ENCODE measurements at places on chromosomes 7 and 10.

DNA sequence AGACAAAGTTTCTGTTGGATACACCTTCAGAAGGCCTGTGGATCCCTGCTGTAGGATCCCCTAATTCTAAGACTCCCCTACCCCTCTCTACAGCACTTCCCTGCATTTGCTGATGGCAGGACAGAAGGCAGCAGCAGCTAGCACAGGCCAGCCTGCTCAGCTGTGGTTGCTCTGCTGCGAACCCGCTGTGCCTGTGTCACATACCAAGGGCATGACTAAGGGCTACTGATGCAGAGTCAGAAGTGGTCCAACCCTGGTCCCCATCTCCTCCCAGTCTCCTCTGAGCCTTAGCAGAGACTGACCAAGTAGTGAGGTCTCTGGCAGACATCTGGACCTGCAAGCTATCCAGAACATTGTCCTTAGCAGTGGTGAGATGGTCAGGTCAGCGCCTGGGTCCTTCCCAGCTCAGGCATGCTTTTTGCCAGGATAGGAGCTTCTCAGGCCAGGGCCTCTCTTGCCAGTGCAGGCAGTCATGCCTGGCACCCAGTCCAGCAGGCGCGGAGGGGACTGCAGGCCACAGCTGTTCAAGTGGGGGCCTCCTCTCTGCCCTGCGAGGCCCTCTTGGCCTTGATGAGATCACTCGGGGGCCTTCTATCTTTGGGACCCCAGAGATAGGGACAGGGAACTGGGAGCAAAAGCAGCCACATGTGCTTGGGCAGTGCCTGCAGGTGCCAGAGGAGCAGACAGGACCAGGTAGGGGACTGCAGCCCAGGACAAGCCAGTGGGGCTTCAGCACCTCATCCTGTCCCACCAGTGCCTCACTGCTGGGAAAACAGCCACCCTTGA, 146.4 kb downstream of the ZNF248 start:
- no peak for DNase-seq

DNA sequence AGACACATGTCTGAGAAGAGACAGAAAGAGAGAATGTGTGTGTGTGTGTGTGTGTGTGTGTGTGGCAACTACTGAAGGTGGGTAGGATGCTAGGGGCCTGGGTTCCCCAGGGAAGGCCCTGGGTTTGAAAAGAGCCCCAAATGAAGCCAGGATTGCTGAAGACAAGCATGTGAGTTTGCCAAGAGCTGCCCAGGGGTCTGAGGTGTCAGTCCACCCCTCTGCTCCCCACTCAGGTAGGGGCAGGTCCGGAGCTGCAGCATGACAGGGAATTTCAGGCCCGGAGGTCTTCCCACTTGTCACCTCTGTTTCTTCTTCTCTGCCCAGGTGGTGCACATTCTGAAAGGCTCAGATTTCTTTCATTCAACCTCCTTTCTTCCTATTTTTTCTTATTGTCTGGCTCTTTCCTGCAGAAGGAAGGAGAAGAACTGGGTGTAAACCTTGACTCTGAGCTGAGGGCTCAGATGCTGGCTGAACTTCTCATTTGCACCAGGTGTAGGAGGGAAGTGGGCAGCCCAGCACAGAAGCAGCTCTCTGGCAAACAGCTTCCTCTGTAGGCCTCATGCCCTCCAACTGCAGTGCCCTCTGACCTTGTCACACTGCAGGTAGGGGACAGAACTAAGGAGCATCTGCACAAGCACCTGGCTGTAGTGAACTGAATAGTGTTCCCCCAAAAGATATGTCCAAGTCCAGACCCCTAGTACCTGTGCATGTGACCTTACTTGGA, 79.6 kb upstream of the LRRC4 start:
- DNase-seq: no peak

DNA sequence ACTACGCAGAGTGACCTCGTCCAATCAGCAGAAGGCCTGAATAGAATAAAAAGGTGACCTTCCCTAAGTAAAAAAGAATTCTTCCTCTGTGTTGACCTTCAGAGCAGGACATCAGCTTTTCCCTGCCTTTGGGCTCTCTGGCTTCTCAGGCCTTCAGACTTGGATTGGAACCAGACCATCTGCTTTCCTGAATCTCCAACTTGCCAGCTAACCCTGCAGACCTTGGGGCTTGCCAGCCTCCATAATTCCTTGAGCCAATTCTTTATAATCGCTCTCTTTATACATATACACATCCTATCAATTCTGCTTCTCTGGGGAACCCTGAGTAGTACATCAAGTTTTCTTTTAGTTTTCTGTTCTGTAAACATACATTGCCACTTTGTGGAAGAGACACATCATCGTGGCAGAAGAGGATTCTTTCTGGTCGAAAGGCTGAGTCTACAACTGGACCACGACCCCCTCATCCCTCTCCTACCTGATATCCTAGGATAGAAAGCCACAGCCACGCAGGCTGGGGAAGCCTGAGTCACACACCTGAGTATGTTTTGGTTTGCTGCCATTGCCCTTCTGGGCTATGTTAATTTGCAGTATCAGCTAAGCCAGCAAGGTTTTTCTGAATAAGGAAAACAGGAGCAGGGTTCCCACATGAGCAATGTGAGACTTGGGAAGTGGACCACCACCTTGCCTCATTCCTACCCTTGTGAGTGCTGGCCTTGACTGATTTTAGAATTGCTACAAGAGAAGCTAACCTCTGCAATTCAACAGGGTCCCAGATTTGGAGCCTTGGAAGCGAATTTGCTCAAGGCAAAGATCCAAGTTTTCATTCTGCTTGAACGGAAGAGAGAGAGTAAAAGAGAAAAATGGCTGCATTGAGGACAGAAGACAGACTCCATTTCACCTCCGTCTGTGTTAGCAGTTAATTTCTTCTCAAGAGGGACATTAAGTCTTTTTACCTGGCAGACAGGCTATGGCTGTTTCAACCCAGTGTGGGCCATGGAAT, 445.2 kb upstream of the FZD8 start:
- DNase-seq: no peak

DNA sequence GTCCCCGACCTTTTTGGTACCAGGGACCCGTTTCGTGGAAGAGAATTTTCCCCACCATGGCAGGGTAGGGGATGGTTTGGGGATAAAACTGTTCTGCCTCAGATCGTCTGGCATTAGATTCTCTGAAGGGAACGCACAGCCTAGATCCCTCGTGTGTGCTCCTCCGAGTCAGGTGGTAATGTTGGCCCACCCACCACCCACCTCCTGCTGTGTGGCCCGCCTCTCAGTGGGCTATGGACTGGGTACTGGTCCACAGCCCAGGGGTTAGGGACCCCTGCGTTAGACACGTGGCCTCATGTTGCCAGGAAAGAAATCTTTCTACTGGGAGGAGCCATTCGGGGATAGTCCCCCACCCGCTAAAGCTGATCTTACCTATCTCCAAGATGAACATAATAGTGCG, 27.0 kb downstream of the PFKFB3 start:
- no peak for DNase-seq

DNA sequence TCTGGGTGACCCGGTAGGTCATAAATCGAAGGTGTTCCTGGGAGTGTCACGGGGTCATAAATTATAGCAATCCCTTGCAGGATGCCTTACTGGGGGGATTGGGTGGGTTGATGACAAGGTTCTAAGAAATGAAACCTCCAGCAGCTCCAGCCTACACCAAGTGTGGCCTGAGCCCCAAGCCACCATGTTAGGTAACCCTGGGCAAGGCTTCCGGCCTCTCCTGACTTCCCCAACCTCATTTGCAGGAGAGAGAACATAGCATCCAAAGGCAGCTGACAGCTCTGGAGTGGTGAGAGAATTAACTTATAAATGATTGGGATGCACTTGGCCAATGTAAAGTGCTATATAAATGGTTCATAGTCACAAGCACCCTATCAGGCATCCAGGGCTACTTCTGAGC, 52.8 kb upstream of the TMEM273 start:
- no peak for DNase-seq

DNA sequence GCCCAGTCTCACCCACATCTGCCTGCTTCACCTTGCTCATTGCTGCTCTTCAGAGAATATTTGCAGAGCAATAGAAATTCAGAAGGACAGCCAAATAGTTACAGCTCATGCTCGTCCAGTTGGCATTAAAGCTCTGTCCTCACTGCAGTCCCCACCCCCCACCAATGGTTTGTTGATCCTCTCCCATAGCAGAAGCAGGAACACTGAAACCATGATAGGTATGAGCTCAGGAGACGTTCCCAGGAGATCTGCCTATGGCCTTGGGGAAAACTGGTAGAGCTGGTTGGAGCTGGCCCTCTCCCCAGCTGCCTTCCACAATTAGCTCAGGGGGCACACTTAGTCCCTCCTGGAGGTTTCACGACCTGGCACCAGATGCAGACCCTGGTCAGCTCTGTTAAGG, 68.6 kb upstream of the KMT2C start:
- DNase-seq: no peak

DNA sequence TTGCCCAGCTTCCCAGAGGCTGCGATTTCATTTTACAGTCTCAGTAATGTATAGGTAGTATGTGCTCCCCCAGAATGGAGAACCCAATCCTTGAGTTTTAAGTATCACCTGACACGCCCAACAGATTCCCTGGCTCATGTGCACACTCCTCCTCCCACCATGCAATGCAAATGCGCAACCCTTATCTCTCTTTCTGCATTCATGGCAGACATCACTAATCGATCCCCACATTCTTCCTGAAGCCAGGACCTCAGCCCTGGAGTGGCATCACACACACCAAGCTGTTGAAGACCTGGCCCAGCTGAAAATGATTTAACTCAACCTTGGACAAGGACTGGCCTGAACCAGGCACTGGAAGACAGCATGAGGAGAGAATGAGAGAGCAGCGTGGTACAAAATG, 68.4 kb downstream of the ZRANB1 start:
- no peak for DNase-seq

- DNase-seq: no peak
These were observed 61.6 kb upstream of the KCNMA1 start for GRCh38 chr10:77699080-77699645.

DNA sequence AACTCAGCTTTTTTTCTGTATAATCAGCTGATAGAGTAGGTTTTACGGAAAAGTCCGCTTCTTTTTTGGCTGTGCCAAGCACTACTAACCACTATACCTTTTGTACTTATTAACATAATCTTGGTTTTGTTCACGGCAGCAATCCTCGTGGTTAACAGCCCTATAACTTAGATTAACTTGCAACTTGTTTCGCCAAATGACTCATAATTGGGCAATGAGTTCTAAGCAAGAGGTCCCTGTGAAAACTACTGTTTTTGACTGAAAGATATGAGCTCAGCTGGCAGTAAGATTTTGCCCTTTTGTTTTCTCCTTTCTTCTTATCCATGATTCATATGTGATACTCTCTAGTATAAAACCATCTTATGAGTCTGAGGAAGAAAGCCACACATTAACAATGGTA, 345.0 kb upstream of the PCDH15 start:
- DNase-seq: no peak

- no peak for DNase-seq
These were observed 568.7 kb upstream of the MGMT start for GRCh38 chr10:128898133-128898915.

- no peak for DNase-seq
These were observed 4.1 kb downstream of the VAX1 start for GRCh38 chr10:117134056-117134305.

DNA sequence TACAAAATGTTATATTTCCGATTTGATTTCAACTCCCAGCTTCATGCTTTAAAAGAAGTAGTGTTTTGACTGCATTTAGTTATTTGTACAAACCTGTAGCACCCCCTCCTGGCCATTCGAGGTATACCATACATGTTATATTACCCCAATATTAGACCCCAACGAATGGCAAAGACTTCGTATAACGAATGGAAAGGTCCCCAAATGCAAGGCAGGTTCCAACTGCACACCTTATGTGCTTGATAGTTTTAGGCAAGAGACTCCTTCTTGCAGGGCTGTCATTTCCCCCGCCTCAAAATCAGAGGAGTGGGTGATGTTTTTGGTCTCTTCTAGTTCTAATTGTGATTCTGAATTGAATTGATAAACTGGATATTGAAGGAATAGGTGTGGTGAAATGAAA, 101.1 kb upstream of the TARP start:
- peak; percentile 48 for DNase-seq

DNA sequence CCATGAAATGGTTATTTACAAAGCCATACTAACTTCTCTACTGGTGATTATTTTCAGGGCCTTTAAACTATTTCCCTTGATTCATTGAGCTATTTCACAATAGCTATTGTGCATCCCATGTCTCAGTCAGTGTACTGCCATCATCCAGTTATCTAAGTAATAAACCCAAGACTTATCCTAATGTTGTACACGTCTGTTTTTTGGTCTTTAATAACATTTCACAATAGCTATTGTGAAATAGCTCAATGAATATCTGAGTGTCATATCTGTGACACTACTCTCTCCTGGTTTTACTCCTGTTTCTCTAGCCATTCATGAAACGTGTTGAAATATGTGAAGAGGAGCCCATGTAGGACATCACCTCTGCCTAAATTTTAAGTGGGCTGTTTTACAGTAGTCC, 36.5 kb upstream of the TMEM140 start:
- no peak for DNase-seq

DNA sequence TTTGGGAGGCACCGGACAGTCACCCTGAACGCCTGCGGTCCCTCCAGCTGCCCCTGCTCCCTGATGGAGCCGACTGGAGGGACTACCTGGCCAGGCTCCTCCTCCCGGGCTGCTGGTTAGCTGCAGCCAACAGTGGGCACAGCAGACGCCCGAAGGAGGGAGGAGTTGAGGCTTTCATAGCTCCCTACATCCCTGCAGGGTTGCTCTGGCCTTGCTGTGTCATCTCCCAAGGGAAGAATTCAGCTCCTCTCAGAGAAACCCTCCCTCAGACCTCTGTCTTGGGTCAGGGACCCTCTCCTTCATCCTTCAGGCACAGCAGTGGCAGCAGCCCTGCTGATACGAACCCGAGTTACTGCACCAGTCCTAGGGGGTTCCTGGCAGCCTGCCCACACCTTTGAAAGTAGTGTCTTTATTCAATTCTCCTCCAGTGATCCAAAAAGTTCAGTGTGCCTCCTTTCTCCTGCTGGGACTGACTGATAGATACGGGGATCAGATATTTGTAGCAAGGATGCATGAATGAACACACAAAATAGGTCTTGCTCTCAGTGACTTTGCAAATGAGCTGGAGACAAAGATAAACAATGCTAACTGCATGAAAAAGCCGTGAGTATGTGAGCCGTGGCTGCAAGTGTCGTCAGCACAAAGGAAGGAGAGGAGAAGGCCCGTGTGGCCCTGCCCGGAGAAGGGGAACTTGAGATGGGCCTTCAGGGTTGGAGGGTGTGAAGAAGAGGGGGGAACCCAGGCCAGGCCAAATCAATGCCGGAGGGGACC, 136.6 kb downstream of the PRKAG2 start:
- DNase-seq: no peak

- DNase-seq: no peak
These were observed 71.2 kb downstream of the AOAH start for GRCh38 chr7:36653008-36653662.

- DNase-seq: no peak
These were observed 33.7 kb downstream of the R3HCC1L start for GRCh38 chr10:98168147-98168546.

DNA sequence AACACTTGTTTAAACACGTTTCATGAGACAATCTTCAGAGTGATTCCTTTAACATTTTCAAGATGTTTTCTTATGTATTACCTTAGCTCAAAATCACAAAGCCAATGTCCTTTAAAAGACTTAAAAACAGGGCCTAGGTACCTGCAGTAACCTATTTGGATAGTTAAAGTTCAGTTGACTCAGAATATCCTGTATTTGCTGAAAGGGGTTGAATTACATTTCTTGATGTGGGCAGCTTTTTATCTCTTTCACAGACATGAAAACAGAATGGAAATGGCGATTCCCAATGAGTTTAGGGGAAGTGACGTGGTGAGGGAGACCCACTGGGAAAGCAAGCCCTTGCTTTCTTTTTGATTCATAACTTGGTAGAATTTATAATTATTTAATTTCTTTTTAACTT, 324.4 kb upstream of the AOAH start:
- no peak for DNase-seq
